GF-D8 (cell line): ENCODE measurements at places on chromosomes 16 and 17.

- DNase-seq: no peak
These were observed 110.3 kb downstream of the C17orf67 start for GRCh38 chr17:56723421-56723820.

- DNase-seq: no peak
These were observed 9.2 kb downstream of the CHD3 start for GRCh38 chr17:7897773-7898172.

DNA sequence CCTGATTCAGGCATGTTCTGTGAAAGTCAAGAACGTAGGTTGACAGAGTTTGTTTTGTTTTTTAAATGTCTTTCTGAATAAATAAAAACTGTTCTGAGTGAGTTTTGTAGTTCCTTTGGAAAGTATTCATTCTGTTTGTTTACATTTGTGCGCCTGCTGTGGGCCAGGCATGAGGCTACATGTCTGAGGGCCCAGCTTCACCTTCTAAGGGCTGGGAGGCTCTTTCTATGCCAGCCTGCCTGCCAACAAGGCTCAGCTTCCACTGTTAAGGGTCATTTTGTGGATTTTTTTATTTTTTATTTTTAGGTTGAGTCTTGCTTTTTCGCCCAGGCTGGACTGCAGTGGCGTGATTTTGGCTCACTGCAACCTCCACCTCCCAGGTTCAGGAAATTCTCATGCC, 6.1 kb downstream of the WWOX start:
- no peak for DNase-seq

GRCh38 chr17:49996495-49997300, 1.7 kb upstream of the DLX3 start:
- no peak for DNase-seq

- no peak for DNase-seq
These were observed 18.3 kb upstream of the LITAF start for GRCh38 chr16:11604783-11605563.

GRCh38 chr16:82796047-82796446, 169.3 kb downstream of the CDH13 start:
- DNase-seq: no peak

DNA sequence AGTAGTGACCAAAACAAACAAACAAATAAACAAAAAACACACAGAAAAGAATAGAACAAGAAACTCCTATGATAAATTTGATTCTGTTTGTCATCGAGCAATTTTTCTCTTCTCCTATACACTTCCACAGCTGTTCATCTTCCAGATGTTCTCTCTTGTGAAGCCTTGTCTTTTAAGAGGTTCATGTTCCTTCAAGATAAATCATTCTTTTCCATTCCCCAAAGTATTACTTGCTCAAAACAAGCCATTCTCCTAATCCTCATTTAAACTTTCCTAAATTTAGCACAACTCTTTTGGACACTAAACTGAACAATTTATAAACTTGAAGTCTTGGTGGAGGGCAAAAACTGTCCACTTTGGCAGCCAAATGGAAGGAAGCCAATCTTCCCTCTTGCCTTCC, 103.3 kb downstream of the ABCA8 start:
- no peak for DNase-seq

- no peak for DNase-seq
These were observed 116.0 kb downstream of the SOCS1 start for GRCh38 chr16:11140098-11140375.
